ENCODE measurements at places on chromosomes 5 and 9. TPM values are rescaled to one million over a fixed set of nuclear protein-coding genes. Genes with fewer than 3 reads are reported as not detected.

The TEX48 gene
- 0.61 TPM for total RNA-seq

The MLANA gene
- not detected for total RNA-seq

The PCDHA5 gene
- total RNA-seq = not detected

The BAG1 gene
- 96.3 TPM for total RNA-seq

The RHOBTB3 gene
- total RNA-seq = 0.21 TPM

The TMED7 gene
- 48.9 TPM for total RNA-seq

DNA sequence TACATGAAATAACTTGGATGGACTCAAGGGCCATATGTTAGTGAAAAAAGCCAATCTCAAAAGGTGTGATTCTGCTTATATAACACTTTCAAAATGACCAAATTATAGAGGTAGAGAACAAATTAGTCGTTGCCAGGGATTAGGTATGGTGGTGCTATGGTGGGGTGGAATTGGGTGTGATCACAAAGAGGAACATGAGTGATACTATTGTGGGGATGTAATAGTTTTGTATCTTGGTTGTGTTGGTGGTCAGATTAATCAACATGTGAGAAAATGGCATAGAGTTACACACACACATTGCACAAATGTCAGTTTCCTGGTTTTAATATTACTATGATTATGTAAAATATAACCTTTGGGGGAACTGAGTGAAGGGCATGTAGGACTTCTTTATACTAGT lies 31.9 kb downstream of the CAMK4 start:
- no peaks in the 10 kb centered on the region for H3K27me3 ChIP-seq
- no peak overlapping the region for H3K4me3 ChIP-seq
- H3K36me3 ChIP-seq = peaks cover 44% of the 10 kb centered on the region
- peaks cover 54% of the 10 kb centered on the region for H3K4me1 ChIP-seq

DNA sequence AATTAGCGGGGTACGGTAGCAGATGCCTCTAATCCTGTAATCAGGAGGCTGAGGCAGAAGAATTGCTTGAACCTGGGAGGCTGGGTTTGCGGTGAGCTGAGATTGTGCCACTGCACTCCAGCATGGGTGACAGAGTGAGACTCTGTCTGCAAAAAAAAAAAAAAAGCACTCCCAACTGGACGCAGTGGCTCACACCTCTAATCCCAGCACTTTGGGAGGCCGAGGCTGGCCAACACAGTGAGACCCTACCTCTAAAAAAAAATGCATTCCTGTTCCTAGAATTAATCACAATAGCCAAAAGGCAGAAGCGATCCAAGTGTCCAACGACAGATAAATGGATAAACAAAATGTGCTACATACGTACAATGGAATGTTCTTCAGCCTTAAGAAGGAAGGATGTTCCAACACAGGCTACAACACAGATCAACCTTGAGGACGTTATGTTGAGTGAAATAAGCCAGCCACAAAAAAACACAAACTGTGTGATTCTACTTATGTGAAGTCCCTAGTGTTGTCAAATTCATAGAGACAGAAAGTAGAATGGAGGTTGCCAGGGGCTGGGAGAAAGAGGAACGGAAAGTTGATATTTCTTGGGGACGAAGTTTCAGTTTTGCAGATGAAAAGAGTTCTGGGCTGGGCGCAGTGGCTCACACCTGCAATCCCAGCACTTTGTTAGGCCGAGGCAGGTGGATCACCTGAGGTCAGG lies 13.8 kb downstream of the FAM78A start:
- H3K27me3 ChIP-seq = no peaks in the 10 kb centered on the region
- no peak for DNase-seq
- peaks cover 84% of the 10 kb centered on the region for H3K36me3 ChIP-seq
- peaks cover 84% of the 10 kb centered on the region for H3K4me1 ChIP-seq
- H3K27ac ChIP-seq = peak overlapping the region; percentile 14

DNA sequence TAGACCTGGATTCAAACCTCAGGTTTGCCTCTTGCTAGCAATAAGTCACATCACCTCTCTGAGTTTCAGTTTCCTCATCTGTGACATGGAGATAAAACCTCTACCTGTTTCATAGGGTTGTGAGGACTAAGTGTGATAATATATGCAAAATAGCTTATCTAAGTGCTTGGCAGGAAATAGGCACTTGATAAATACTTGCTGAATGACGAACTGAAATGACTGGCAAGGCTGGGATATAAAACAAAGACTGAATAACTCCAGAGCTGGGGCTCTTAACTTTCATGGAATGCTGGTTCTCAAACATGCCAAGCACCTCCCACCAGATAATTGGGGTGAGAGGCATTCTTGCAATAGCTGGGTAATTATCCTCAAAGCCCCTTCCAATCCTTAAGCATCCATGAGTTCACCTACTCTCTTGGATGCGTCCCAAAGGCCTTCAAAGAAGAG lies 87.6 kb downstream of the ADRB2 start:
- H3K4me1 ChIP-seq = peaks cover 9% of the 10 kb centered on the region
- no peaks in the 10 kb centered on the region for H3K36me3 ChIP-seq
- peaks cover 10% of the 10 kb centered on the region for H3K27me3 ChIP-seq
- H3K27ac ChIP-seq = no peak overlapping the region
- H3K4me3 ChIP-seq = no peak overlapping the region

DNA sequence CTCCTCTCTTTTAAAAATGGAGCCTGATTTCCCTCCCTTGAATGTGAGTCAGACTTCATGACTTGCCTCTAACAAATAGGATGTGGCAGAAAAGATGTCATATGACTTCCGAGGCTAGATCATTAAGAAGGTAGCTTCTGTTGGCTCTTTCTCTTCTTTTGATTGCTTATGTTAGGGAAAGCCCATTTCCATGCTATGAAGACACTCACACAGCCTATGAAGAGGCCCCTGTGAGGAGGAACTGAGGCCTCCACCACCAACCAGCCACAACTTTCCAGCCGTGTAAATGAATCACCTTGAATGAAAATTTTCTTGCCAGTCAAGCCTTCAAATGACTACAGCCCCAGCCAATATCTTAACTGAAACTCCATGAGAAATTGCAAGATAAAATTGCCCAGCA lies 413.4 kb downstream of the TMEM38B start:
- no peaks in the 10 kb centered on the region for H3K27me3 ChIP-seq
- no peak overlapping the region for H3K4me3 ChIP-seq
- H3K4me1 ChIP-seq = no peaks in the 10 kb centered on the region
- H3K27ac ChIP-seq = no peak overlapping the region

DNA sequence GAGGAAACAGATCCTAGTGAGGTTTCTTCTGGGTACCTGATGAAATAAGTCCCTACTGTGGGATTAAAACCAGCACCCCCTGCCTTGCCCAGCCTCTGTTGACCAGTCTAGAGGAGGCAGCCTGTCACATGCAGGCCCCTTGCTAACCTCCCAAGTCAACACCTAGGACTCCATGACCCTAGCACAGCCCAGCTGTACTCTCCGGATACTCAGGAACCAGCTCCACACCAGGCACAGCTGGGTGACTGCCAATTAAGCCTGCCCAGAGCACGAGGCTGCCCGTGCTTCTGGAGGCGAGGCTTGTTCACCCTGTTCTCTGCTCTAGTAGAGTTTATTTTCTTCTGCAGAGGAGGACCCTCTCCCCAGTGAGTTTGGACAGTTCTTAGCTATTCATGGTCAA lies 92.5 kb downstream of the SNX24 start:
- DNase-seq = no peak
- H3K4me1 ChIP-seq = no peaks in the 10 kb centered on the region
- H3K4me3 ChIP-seq = no peak overlapping the region
- H3K36me3 ChIP-seq = no peaks in the 10 kb centered on the region
- no peak overlapping the region for H3K27ac ChIP-seq

DNA sequence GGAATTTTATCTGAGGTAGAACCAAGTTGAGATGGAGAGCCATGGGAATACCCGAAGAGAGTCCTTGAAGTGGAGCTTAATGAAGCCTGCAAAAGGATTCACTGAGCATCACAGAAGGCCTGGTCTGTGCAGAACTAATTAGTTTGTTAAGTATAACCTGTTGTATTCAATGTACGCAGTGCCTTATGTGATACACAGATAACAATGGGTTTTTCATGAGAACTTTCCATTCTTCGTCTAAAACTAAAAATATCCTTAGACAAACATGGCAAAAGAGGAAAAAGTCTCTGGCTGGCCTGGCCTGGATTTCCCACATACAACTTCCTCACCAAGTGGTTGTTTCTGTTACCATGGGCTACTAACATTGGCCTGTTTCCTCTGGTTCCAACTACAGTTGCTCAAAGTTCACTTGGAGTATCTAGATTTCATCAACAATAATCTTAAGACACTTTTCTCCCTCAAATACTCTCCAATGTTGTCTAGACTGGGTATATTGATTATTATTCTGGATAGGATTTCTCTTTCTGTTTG lies 237.6 kb upstream of the ZNF462 start:
- no peak for DNase-seq
- H3K4me3 ChIP-seq = no peak overlapping the region

DNA sequence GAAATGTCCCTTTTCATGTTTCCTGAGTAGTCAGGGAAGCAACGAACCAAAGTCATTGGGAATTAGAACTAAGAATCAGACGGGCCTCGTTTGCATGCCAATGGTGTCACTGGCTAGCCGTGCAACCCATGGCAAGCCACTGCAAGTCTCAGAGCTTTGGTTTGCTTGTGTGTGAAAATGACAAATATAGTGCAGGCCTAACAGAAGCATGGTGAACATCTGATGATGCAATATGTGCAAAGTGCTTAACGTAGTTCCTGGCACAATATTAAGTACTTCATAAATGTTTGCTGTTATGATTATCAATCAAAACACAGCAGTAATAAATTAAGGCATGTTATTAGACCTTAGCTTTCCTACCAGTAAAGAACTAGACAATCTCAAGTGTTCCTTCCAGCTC lies 118.0 kb upstream of the TRIM32 start:
- no peaks in the 10 kb centered on the region for H3K27me3 ChIP-seq
- DNase-seq = no peak
- no peak overlapping the region for H3K4me3 ChIP-seq
- H3K36me3 ChIP-seq = no peaks in the 10 kb centered on the region

DNA sequence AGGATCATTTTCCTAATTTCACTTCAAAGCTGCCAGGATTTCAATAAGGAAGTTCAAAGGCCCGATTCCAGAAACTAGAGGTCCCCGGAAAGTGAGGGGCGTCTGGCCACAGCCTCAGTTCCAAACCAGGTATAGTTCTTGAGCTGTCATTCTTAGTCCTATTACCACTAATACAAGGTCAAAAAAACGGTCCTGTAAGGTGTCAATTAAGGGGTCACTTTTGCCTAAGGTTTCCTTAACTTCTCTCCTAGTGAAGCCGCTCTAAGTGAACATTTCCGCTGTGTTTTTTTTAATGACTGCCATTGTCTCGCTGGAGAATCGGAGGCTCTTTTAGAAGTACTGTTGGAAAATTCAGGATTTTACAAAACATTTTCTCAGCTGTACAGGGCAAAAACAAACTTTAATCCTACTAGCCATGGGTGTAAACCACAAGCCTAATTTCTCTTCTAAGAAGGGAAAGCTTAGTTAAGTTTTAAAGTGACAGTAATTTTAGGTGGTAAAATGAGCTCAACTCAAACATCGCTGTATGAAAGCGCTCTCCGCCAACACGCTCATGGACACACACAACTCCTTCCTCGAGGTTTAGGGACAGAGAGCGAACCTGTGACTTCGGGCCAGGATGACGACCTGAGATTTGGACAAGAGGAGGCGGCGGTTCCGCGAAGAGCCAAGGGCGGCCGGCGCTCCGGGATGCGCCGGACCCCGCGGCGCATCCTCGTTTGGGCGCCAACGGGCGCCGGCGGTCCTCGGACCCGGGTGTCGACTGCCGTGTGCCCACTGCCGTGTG lies 76.7 kb upstream of the IFNE start:
- H3K27me3 ChIP-seq = peaks cover 30% of the 10 kb centered on the region
- H3K4me3 ChIP-seq = peak overlapping the region; percentile 91
- peak overlapping the region; percentile 73 for H3K27ac ChIP-seq

- no peak overlapping the region for H3K4me3 ChIP-seq
- peaks cover 2% of the 10 kb centered on the region for H3K36me3 ChIP-seq
- no peak for DNase-seq
- no peaks in the 10 kb centered on the region for H3K4me1 ChIP-seq
- no peak overlapping the region for H3K27ac ChIP-seq
- no peaks in the 10 kb centered on the region for H3K27me3 ChIP-seq
These were observed 48.9 kb downstream of the FAM174A start for GRCh38 chr5:100584069-100584468.

DNA sequence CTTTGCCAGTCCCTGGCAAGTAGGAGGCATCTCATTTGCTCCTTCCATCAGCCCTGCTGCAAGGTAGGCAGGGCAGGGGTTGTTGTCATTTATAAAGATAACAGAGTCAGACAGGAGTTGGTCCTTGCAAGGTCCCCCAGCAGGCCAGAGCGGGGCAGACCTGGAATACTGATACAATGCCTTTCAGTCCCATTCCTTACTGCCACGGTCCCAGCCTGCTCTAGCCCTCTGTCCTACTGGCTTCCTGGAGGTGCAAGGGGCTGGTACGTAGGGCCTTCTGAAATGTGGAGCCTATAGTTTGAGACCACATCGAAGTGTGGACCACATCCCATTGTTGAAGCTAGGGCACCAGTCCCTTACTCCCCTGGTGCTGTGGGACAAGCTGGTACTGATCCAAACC lies 42.8 kb upstream of the PITX1 start:
- no peak for DNase-seq
- no peak overlapping the region for H3K27ac ChIP-seq
- H3K27me3 ChIP-seq = peaks cover 8% of the 10 kb centered on the region
- no peaks in the 10 kb centered on the region for H3K4me1 ChIP-seq
- no peak overlapping the region for H3K4me3 ChIP-seq
